T-helper 2 cell treated with Interferon-gamma antibody and Interleukin-4, amounts not matched to agents 5 μg/mL and 100 μg/mL, for 36 hours (primary cell): ENCODE measurements at places on chromosomes 6 and 20.
A peak's percentile ranks its signal among the peaks of the same experiment; 100 is the strongest.

DNA sequence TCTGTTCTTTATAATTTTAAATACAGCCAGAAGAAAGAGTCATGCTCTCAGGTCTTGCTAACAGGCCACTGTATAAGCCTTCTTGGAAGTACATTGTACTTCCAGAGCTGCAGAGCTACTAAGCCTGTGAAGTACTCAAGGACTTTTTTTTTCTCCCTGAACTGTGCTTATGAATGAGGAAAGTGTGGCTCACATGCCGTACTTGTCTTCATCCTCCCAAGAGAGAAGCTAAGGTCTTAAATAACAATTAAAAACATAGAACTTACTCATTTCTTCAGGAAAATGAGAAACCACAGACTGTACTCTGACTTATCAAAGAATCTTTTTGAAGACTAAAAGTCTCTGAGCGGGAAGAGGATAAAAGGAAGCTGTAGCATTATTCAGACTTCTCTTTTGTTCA lies 218.3 kb downstream of the HTR1B start:
- DNase-seq: no peak

DNA sequence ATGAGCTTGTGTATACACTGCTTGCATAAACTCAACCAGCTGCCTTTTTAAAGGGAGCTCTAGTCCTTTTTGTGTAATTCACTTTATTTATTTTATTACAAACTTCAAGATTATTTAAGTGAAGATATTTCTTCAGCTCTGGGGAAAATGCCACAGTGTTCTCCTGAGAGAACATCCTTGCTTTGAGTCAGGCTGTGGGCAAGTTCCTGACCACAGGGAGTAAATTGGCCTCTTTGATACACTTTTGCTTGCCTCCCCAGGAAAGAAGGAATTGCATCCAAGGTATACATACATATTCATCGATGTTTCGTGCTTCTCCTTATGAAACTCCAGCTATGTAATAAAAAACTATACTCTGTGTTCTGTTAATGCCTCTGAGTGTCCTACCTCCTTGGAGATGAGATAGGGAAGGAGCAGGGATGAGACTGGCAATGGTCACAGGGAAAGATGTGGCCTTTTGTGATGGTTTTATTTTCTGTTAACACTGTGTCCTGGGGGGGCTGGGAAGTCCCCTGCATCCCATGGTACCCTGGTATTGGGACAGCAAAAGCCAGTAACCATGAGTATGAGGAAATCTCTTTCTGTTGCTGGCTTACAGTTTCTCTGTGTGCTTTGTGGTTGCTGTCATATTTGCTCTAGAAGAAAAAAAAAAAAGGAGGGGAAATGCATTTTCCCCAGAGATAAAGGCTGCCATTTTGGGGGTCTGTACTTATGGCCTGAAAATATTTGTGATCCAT lies 15.3 kb downstream of the TNFAIP3 start:
- DNase-seq: no peak

DNA sequence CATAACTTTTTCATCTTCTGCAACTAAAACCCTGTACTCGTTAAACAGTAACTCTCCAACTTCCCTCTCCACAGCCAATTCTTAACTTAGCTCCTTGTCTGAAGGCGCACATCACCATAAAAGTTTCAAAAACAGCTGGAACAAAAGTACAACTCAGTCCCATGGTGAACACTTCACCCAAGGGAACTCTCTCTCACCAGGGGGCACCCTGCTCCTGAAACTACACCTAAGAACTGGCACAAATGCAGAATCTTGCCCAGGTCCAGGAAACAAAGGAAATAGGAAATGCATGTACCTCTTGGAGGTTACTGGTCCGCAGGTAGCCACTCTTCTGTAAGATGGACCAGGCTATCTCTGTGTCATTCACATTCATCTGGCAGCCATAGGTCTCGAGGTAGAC lies 6.6 kb downstream of the CDK5RAP1 start:
- no peak for DNase-seq

DNA sequence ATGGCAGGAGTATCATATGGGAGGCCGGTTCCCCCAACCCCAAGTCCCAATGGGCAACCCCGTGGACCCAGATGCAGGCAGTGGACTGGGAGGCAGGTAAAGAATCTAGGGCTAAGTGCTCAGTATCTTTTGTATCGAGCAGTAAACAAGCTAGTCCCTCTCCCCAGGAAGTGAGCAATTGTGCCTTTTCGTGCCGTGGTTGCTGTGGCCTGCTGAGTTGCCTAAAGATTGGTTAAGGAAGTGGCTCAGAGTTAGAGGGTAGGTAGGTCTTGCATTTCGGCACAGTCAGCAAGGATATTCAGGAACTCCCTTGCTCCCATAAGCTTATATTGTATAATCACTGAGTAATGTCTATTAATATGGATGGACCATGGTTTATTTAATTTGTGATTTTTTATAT lies 1.3 kb upstream of the DNAH8 start:
- peak; percentile 78 for DNase-seq

GRCh38 chr6:135826236-135826804 lies 25.2 kb upstream of the PDE7B start:
- no peak for DNase-seq

DNA sequence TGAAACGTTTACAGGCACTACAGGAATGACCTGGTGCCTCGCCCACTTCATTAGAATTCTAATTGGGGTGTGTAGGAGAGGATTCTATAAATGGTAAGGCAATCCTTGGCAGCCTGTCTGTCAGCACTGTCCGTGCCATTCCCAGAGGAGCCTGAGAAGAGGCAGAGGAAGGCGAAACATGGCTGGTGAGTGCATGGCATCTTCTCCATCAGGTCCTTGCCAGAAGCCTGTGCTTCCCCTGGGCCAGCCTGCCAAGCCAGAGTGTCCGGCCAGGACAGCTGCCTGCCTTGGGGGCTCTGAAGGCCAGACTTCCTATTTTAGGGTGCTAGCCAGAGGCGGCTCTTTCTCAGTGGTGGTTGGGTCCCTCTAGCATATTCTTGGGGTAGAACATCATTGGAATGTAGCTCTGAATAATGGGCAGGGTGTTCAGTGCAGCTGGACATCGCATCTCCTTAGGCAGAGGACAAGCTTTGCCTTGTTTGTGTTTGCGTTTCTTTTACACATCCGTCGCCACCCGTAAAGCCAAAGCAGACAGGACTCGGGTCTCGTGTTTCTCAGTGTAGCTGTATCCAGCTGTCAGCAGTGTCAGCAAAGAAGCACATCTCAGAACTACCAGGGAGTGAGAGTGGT lies at the start of gene TGM3:
TGM3 (plus strand) TSS at position 116 of the 630 bp plus-strand sequence; CDS start at position 179, 63 bp downstream.
- DNase-seq: no peak

- DNase-seq: no peak
Observed at GRCh38 chr20:10239954-10240353, 21.3 kb downstream of the SNAP25 start.

- DNase-seq: no peak
Observed at GRCh38 chr20:373171-373890, 7.2 kb upstream of the TRIB3 start.

DNA sequence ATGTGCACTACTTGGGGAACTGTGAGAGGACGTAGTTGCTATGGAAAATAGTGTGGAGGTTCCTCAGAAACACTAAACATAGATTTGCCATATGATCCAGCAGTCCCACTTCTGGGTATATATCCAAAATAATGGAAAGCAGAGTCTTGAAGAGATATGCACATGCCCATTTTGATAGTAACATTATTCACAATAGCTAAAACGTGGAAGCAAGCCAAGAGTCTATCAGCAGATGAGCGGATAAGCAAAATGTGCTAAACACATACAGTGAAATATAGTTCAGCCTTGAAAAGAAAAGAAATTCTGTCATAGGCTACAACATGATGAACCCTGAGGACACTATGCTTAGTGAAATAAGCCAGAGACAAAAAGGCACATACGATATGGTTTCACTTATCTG lies 11.1 kb downstream of the SYNDIG1 start:
- no peak for DNase-seq

DNA sequence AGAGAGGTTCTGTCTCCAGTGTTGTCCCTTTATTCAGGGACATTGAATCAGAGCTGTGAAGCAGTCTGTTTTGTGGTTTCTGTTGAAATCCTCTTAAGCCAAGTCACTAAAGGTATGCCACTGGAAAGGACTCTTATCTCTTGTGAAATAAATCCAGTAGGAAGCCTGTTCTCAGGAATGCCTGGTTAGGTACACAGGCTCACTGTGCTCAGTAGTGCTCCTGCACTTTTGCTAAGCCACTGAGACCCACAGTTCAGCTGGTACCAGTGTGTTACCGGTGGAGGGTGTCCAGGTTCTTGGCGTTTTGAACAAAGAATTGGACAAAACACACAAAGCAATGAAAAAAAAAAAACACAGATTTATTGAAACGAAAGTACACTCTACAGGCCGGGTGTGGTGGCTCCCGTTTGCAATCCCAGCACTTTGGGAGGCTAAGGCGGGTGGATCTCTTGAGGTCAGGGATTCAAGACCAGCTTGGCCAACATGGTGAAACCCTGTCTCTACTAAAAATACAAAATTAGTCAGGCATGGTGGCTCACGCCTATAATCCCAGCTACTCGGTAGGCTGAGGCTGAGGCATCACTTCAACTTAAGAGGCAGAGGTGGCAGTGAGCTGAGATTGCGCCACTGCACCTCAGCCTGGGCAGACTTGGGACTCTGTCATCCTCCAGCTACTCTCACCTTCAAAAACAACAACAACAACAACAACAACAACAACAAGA lies 186.1 kb downstream of the JARID2 start:
- no peak for DNase-seq
